ENCODE measurements at places on chromosomes 5 and 9.

DNA sequence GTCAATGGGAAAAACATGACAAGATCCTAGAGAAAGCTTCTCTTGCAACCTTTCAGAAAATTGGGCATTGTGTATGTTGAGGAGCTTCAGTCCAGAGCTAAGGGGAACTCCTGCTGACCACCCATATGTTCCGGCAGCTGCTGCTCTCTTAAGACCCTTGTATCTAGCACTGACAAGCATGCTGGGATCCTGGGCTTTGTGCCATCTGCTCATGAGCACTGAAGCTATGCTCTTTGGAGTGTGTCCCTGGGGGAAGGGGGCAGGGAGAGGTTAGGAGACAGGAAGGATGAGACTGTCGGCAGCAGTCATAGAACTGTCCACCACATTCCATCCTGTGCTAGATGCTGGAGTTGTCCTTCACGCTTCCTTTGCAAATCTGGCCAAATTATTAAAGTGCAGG lies 109.3 kb downstream of the JAKMIP2 start:
- no peak for DNase-seq

GRCh38 chr5:179617930-179618329 lies 5.5 kb downstream of the HNRNPH1 start:
- DNase-seq: no peak

- DNase-seq: no peak
Observed at GRCh38 chr9:99606957-99607356, 214.7 kb upstream of the NR4A3 start.

DNA sequence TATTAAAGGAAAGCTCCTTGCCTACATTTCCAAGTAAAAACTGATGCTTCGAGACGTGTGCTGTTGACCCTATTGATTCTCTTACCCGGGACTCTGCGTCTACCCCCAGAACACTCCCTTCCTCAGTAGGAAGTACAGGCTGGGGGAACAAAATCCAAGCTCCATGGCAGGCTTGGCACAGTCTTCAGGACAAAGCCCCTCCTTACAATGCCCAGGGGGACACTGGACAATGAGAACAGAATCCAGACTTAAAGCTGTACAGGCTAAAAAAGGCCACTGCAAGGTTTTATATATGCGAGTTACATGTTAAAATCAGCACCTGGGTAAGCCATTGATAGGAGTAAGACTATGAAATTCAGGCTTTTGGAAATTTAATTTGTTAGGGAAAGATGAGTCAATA lies 250.6 kb upstream of the DAPK1 start:
- no peak for DNase-seq

DNA sequence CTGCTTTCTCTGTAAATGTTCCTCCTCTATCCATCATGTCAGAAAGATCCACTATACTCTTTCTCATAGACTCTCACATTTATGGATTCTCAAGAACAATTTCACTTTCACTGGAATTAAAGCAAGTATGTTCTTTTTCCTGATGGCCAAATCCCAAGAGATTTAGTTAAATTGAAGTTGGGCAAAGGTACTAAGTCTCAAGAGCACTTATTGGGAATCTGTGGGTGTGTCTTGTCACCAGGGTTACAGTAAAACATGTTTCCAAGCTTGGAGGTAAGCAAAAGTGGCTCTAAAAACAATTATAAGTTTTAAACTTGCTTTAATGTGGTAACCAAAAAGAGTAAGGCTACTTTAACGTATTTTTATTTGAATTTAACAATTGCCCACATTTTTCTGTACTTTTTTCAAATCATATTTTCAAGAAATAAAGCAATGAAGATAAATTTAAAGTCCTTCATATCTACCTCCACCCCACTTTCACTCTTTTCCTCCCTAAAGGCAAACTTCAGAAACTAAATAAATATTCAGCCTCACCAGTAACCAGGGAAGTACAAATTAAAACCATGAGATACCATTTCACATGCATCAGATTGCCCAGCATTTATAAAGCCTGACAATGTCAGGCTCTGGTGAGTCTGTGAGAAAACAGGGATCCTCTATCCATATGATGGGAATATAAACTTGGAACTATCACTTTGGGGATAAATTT lies 387.4 kb downstream of the CETN3 start:
- no peak for DNase-seq

GRCh38 chr9:116049456-116049855 lies 104.1 kb upstream of the PAPPA start:
- DNase-seq: no peak

- DNase-seq: no peak
Observed at GRCh38 chr5:129133553-129133952, 39.0 kb downstream of the ISOC1 start.

DNA sequence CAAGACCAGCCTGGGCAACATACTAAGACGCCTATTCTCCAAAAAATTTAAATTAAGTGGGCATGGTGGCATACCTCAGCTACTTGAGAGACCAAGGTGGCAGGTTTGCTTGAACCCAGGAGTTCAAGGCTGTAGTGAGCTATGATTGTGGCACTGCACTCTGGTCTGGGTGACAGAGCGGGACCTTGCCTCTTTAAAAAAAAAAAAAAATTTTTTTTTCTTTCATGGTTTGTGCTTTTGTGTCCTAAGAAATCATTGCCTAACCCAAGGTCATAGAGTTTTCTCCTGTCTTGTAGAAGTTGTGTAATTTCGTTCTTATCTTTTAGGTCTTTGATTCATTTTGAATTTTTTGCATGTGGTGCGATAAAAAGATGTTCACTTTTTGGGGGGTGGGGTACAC lies 12.3 kb downstream of the GPBP1 start:
- DNase-seq: no peak

- DNase-seq: no peak
Observed at GRCh38 chr5:131481569-131481968, 153.5 kb downstream of the RAPGEF6 start.

DNA sequence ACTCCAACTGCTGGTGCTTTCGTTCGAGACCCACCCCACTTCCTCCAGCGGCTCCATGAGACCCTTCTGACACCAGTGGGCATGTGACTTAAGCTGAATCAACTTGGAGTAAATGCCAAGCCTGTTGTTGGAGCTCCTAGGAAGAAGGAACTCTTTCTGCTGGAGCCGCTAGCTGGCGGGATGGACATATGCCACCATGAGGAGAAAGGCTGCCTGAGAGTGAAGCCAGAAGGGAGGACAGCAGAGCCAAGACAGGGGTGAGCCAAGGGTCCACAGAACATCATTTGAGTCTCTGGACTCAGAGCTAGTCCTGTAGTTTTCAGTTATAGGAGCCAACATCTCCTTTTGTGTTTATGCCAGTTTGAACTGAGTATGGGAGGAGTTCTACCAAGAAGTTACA lies 35.9 kb downstream of the ANXA6 start:
- DNase-seq: no peak

- DNase-seq: no peak
Observed at GRCh38 chr5:155082401-155082800, 68.8 kb downstream of the KIF4B start.

- no peak for DNase-seq
Observed at GRCh38 chr5:147203213-147203612, 31.6 kb upstream of the STK32A start.

DNA sequence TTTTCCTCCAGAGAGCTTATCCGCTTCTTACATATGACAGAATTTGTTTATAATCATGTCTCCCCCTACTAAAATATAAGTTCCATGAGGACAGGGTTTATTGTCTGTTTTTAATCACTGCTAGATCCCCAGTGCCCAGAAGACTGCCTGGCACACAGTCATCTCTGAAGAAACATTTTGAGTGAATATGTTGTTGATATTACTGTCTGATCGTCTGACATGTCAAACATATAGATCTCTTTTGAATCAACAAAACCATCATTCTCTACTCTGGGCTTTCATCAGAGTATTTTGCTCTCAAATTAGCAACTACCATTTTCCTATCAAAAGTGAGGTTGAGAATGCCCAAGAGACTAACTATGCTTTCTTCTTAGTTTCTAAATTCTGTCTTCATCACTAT lies 67.3 kb upstream of the SHISAL2B start:
- DNase-seq: no peak

- no peak for DNase-seq
Observed at GRCh38 chr5:80915716-80916115, 44.4 kb upstream of the RASGRF2 start.

DNA sequence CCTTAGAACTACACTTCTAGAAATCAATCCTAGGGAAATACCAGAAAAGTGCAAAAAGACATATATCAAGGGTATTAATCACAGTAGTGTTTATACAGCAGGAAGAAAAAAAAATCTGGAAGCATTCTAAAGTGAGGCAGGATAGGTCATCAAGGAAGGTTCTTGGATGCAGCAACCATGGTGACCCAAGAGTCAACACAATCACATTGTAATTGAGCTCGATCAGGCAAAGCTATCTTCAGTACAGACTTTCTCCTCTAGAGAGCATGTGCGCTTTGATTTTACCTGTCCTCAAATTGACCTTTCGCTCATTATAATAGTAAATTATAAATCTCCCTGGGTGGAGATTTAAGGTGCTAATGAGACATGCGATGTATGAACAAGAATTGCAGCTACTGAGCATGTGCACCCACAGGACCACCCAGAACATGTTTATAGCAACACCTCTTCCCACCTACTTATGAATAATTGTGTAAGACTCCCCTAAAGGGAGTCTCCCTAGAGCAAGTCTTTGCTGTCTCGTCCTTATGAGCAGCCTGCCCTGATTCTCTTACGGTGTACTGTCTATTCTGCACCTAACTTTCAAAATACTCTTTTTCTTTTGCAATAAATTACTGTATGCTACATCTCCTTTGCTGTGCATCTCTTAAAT lies 297.7 kb downstream of the ATPSCKMT start:
- DNase-seq: no peak

DNA sequence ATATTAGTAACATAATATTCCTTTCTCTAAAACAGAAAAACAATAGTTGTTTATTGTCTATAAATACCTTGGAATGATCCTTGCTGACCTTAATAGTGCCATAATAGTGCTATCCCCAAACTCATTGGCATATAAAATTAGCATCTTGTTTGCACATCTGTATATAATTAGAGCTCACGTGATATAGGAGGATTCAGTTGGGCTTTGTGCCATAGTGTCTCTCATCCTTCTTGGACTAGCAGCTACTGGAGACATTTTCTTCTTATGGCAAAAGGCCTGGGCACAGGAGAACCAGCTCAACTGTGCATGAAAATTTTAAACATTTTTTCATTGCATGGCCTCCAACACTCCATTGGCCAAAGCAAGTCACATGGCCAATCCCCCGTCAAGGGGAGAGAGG lies 342.5 kb downstream of the SPATA31D1 start:
- no peak for DNase-seq

GRCh38 chr9:22529426-22530199 lies 83.0 kb downstream of the DMRTA1 start:
- DNase-seq: no peak

GRCh38 chr9:76257311-76257710 lies 136.9 kb downstream of the RFK start:
- DNase-seq: no peak

GRCh38 chr5:164597293-164597900 lies 1092.0 kb downstream of the MAT2B start:
- DNase-seq: no peak

- DNase-seq: no peak
Observed at GRCh38 chr5:17204133-17204489, 13.3 kb upstream of the BASP1 start.

- no peak for DNase-seq
Observed at GRCh38 chr9:33620738-33621439, 96.8 kb downstream of the ANKRD18B start.

GRCh38 chr5:77325921-77326541 lies 115.6 kb downstream of the PDE8B start:
- DNase-seq: no peak

DNA sequence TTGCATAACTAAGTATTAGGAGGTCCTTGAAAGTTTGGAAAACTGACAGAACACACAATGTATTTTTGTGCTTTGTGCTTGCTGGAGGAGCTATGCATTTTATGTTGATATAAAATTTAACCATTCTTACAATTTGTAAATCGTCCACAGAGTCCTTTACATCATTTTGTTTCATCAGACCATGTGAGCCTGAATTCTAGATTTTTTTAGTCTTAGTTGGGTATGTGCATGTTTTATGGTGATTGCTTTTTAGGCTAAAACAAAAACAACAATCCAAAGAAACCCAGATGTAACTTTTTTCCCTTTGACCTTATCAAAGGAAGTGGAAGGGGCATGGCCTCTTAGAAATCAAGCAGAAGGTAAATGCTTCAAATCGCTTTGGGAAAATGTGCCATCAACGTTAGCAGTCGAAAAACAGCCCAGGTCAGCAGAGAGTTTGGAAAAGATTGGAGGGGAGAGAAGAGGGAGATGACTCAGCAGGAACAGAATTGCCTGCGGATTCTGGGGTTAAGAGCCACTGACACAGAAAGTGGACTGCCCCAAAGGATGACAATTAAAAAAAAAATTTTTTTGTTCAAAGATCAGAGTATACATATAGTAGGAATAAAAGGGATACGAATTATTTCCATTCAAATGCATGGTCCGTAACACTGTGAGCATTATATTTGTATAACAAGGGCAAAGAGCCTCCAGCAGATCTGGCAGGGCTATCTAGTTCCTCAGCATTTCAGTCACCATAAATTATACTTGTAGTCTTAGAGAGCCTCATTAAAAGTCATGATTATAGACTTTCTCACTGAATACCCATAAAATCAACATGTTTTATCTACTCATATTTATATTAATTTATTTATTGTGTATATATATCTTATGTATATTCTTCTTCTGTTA lies 253.5 kb upstream of the HAPLN1 start:
- no peak for DNase-seq

GRCh38 chr5:80763211-80763610 lies 108.4 kb upstream of the DHFR start:
- DNase-seq: no peak

DNA sequence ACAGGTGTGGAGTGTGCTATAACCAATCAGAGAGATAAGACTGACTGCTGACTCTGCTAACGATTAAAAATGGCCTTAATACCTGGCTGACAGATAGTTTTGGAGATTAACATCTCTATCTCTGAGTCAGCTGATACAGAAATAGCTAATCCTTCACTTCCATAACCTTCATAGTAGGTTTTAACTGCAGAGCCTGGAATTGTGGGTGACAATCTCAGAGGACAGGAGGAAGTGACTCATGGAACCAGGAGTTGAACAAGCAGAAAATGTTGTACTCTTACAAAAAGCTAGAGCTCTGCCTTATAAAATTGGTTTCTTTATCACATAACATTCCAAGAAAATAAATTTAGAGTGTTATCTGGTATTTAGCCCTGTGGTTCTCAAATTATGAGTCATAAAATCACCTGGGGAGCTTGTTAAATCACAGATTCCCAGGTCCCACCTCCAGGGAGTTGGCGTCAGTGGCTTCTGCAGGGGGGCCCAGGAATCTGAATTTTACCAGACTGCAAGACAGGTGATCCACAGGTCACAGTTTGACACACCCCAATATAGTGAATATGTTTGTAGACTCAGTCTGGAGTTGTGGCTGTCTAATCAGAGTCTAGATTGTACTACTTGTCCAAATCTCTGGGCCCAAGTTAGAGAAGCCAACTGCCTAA lies 44.4 kb upstream of the AFAP1L1 start:
- no peak for DNase-seq

Measured in NCI-H1048 (cell line).